HFFc6 (cell line): ENCODE measurements at places on chromosomes 7 and 10.

GRCh38 chr10:122258136-122259074, 12.7 kb upstream of the BTBD16 start:
- H3K4me1 ChIP-seq: peaks cover 13% of the 10 kb centered on the region
- no peak overlapping the region for H3K4me3 ChIP-seq
- peak; percentile 34 for DNase-seq
- no peaks in the 10 kb centered on the region; the same call in 1 of the 2 replicates for H3K27me3 ChIP-seq

DNA sequence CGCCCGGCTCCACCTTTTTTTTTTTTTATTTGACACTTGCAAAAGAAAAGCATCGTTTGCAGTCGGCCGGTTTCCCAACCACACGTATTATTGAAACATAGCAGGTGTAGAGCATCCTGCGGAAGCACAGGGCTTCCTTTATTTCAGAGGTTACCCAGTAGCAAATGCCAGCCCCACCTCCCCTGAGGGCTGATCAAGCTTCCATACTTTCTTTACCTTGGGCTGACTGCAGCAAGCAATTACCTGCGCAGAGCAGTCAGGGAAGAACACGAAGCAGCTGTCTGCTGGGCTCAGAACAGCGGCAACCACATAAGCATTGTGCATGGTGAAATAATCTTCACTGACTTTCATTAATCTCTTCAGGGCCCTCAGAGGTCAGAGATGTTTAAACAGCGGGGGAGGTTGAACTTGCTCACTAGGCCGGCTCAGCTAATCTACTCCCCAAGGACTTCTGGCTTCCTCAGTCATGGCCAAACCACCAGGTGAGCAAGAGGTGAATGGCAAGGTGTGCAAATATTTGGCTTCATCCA, 784.7 kb upstream of the AUTS2 start:
- no peaks in the 10 kb centered on the region for H3K4me1 ChIP-seq
- H3K27ac ChIP-seq: no peak overlapping the region
- H3K36me3 ChIP-seq: no peaks in the 10 kb centered on the region; the same call in 1 of the 2 replicates

GRCh38 chr7:41817386-41817785, 114.5 kb upstream of the INHBA start:
- peak overlapping the region; percentile 68 for H3K27ac ChIP-seq
- H3K4me1 ChIP-seq: peaks cover 54% of the 10 kb centered on the region
- H3K27me3 ChIP-seq: no peaks in the 10 kb centered on the region; the same call in 1 of the 2 replicates

DNA sequence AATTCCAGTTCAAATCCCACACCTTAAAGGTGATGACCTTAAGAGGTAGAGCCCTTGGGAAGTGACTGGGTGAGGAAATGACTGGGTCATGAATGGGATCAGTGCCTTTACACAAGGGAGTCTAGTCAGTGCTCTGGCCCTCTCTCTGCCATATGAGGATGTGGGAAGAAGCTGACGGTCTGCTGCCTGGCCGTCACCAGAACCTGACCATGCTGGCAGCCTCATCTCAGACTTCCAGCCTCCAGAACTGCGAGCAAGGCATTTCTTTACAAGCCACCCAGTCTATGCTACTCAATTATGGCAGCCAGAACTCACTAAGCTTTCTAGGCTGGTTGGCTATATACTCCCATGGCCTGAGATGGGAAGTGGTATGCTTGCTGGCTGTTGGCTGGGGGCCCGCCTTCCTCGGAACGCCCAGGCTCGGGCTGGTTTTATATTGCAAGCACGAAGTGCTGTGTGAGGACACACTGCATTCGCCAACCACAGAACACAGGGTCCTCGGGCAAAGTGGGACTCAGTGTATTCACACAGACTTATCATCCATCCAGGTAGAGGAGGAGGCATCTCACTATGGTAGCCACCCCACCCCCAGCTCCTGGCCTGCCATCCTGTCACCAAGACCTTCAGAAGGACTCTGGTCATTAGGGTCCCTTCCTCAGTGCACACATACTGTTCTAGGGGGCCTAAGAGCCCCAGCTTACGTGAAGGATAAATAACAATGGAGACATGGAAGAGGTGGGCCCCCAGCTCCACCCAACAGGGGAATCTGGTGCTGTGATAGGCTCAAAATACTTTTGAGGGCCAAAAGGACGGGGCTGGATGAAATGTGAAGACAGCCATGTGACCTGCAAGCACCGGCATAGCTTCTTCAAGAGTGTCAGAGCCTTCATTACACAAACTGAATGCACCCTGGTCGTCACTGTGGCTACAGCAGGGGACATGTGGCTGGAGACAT, 49.0 kb downstream of the ZRANB1 start:
- H3K4me3 ChIP-seq: no peak overlapping the region
- H3K27ac ChIP-seq: peak overlapping the region; percentile 45
- peaks cover 26% of the 10 kb centered on the region for H3K27me3 ChIP-seq
- peaks cover 30% of the 10 kb centered on the region for H3K36me3 ChIP-seq
- peaks cover 17% of the 10 kb centered on the region for H3K4me1 ChIP-seq

DNA sequence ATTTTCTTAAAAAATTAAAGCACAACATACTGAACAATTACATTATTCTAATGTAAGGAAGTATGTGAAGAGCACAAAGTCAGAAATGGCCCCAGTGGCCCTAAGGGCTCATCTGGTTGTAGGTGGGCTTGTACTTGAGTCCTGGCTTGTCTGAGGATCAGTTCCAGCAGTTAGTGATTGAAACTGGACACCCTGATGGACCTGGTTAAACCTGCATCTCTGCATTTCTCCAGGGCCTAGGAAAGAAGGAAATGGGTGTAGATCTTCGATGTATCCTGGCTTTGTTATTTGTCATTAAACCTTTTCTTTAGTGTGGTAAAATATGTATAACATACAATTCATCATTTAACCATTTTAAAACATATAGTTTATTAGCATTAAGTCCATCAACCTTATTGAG, 9.7 kb upstream of the AKR1C2 start:
- no peaks in the 10 kb centered on the region; the same call in 1 of the 2 replicates for H3K4me1 ChIP-seq
- H3K27me3 ChIP-seq: peaks cover 15% of the 10 kb centered on the region
- DNase-seq: no peak
- no peak overlapping the region for H3K4me3 ChIP-seq
- no peak overlapping the region for H3K27ac ChIP-seq

DNA sequence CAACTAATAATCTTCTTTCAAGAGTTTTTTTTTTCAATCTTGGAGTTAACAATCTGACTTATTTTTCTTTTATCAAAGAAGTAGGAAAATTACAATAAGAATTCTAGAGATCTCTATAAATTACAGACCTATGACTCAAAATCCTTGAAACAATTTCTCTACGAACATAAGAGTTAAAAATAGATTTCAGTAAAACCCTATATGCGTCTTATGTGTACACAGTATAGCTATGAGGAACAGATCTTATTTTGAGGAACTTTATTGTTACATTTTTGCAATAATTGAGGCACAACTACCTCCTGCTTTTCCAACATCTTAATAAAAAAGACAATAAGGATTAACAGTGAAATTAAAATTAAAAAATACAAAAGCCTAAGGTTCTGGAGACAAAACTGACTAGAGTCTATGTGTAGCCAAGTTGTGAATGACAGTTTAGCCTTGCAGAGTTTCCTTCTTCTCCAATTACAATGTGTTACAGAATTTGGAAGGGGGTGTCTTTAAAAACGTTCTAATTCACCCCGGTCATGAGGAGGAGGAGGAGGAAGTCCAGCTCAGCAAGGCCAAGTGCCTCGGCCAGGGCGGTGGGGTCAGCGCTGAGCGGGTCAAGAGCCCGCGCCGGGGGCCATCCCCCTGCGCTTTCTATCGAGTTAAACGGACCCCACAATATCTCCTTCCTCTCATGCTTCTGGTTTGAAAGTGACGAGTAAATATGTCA, 40.5 kb downstream of the AMZ1 start:
- peak overlapping the region; percentile 73 for H3K4me3 ChIP-seq
- H3K36me3 ChIP-seq: peaks cover 56% of the 10 kb centered on the region
- H3K27me3 ChIP-seq: no peaks in the 10 kb centered on the region; the same call in none of the 2 replicates
- peak overlapping the region; percentile 77 for H3K27ac ChIP-seq

GRCh38 chr10:14405076-14406065, 74.6 kb upstream of the FRMD4A start:
- H3K27me3 ChIP-seq: peaks cover 53% of the 10 kb centered on the region
- H3K36me3 ChIP-seq: peaks cover 5% of the 10 kb centered on the region; the same call in 1 of the 2 replicates
- peak overlapping the region; percentile 47; the same call in 1 of the 2 replicates for H3K4me3 ChIP-seq
- H3K4me1 ChIP-seq: peaks cover 17% of the 10 kb centered on the region
- peak; percentile 49 for DNase-seq

DNA sequence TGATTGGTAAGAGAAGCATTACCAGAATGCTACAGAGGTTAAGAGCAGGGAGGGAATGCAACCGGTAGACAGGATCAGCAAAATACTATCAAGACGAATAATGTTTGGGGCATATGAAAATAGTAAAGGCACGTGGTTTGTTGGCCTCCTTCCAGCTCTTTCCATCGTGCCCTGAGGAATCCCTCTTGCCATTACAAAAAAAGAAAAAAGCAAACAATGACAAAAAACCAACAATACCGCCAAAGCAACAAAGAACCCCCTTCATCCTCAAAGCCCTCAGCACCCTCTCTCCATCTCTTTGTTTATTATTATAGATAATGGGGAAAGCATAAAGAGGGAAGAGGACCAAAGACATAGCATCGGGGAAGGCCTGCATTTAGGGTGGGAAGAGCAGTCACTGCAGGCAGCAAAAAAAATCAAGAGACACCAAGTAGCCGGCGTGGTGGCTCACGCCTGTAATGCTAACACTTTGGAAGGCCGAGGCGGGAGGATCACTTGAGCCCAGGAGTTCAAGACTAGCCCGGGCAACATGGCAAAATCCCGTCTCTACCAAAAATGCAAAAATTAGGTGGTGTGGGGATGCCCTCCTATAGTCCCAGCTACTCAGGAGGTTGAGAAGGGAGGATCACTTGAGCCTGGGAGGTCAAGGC, 78.0 kb downstream of the HIP1 start:
- no peak overlapping the region for H3K27ac ChIP-seq
- peaks cover 13% of the 10 kb centered on the region; the same call in 1 of the 2 replicates for H3K4me1 ChIP-seq
- H3K4me3 ChIP-seq: no peak overlapping the region
- no peaks in the 10 kb centered on the region; the same call in 1 of the 2 replicates for H3K27me3 ChIP-seq
- no peak for DNase-seq

DNA sequence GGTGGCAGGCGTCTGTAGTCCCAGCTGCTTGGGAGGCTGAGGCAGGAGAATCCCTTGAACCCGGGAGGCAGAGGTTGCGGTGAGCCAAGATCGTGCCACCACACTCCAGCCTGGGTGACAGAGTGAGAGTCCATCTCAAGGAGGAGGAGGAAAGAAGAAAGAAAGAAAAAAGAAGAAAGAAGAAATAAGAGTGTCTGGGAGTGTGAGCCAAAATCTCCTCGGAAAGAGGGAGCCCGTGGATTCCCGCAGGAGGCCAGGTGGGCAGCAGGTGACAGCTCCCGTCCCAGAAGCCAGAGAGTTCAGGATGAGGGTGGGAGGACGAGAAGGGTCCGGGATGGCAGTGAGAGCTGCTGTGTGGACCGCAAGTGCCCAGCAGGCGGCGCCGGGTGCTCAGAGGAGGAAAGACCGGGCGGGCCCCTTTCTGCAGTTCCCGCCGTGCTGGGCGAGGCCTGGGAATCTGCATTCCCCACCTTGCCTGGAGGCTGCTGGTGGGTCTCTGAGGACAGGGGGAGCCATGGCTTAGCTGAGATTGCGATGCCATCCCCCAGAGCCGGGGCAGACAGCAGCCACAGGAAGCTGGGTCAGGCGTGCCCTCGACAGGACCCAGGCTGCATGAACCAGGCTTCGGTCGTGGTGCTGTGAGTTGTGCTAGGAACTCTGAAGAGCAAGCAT, 17.1 kb upstream of the AMZ1 start:
- peaks cover 19% of the 10 kb centered on the region for H3K27me3 ChIP-seq
- peaks cover 10% of the 10 kb centered on the region; the same call in 1 of the 2 replicates for H3K36me3 ChIP-seq
- peaks cover 10% of the 10 kb centered on the region for H3K4me1 ChIP-seq
- H3K4me3 ChIP-seq: no peak overlapping the region

DNA sequence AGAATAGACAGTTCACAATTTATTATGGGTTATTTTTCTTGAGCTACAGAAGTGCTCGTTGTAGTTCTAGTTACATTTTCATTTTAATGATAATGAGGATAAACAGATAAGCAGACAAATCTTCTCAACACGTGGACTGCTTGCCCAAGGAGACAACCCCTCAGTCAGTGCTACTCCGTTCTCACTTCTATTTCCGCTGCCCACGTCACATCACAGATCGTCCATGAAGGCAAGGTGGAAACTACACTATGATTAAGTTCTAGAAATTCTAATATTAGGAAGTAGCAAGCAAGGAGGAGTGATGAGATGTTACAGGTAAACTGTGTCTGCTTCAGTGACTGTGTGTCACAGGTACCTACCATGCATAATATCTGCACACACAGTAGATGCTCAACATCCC, 210.5 kb downstream of the CHCHD3 start:
- H3K4me3 ChIP-seq: no peak overlapping the region
- no peak overlapping the region for H3K27ac ChIP-seq

GRCh38 chr7:23514755-23515154, 17.0 kb downstream of the TRA2A start:
- H3K4me1 ChIP-seq: no peaks in the 10 kb centered on the region
- no peak overlapping the region for H3K27ac ChIP-seq
- H3K4me3 ChIP-seq: no peak overlapping the region
- DNase-seq: no peak
- peaks cover 49% of the 10 kb centered on the region for H3K36me3 ChIP-seq

DNA sequence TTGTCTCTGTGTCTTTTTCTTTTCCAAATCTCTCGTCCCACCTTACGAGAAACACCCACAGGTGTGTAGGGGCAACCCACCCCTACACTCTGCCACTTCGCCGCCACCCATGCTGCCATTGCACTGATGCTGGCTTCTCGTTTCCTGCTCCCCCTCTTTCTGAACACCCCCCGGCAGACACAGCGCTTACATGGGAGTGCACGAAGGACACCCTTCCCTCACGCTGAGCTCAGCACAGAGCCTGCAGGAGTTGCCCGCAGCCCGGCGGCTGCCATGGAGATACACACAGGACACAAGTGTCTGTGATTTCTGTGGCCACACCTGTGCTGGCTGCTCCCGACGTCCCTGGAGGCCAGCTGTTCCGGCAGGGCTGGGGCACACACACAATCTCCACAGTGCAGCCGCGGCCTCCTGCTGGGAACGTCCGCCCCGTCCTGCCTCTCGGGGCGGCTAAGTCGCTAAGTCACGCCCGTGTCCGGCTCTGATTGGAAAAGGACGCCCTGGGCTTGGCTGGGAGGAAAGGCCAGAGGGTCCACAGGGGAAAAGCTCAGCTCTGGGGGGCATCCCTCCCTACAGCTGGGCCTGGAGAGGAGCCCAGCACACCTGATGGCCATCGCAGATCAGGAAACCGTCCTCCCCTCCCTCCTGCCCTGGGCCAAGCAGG, 349.8 kb downstream of the PTPRN2 start:
- DNase-seq: no peak
- H3K27ac ChIP-seq: no peak overlapping the region
- H3K27me3 ChIP-seq: no peaks in the 10 kb centered on the region; the same call in none of the 2 replicates
- peaks cover 8% of the 10 kb centered on the region; the same call in 1 of the 2 replicates for H3K36me3 ChIP-seq
- no peak overlapping the region for H3K4me3 ChIP-seq

GRCh38 chr7:20383351-20383750, 52.7 kb downstream of the ITGB8 start:
- no peak overlapping the region for H3K4me3 ChIP-seq
- H3K36me3 ChIP-seq: no peaks in the 10 kb centered on the region; the same call in 1 of the 2 replicates
- no peak for DNase-seq
- H3K27me3 ChIP-seq: no peaks in the 10 kb centered on the region

- peak; percentile 34 for DNase-seq
- no peak overlapping the region for H3K4me3 ChIP-seq
- no peaks in the 10 kb centered on the region for H3K27me3 ChIP-seq
- 0 out of 2 replicates have a peak, but pooled peaks cover 5% of the 10 kb centered on the region for H3K36me3 ChIP-seq
- no peaks in the 10 kb centered on the region for H3K4me1 ChIP-seq
Measured at GRCh38 chr7:657565-658119, 68.9 kb upstream of the DNAAF5 start.
